ENCODE measurements at places on chromosomes 12 and 14.

DNA sequence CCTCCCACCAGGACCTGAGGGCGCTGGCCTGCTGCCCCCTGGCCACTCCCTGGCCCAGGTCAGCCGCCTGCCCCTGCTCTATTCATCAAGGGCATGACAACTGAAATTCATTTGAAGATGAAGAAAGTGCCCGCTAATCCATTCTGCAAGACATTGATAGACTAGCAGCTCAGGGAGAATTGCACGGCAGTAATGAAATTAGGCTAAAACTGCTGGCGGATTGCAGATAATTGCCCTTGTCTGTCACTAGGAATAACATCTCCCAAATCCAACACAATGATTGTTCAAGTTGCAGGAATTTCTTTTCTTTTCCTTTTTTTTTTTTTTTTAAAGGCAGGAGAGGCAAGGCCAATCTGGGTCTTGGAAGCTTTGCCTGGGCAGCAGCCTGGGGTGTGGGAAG is 44.5 kb downstream of the MVK start:
- DNase-seq = no peak

GRCh38 chr12:112686373-112686772 is 105.2 kb upstream of the RPH3A start:
- no peak for DNase-seq

- DNase-seq = no peak
These were observed 578 bp downstream of the DCAF5 start for GRCh38 chr14:69152181-69152901.

- no peak for DNase-seq
These were observed 4.7 kb upstream of the TC2N start for GRCh38 chr14:91872011-91872501.

GRCh38 chr12:110613071-110613770 is 708 bp upstream of the TCTN1 start:
- no peak for DNase-seq

DNA sequence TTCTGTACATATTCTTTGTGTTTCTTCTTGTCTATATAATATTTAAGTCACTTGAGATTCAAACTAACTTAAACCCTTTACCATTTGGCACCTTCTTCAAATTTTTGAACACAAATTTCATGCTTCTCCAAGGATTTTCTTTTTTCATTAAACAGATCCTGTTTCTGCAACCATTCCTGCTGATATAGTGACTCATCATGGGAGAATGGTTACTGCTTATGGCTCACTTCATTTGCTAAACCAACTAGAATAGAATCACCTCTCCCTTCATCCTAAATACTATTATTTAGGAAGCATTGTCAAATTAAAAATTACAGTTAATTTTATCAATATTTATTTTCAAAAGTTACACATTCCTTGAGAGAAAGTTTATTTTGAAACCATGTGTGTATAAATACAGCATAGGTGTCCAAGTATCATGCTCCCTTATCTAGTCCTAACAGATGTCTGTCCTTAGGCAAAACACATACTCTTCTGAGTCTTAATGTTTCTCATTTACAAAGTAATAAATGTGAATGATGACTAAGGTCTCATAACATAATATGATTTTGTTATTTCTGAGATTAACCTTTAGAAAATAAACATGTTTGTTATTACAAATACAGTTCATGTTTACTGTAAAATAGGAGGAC is 40.7 kb downstream of the PLCZ1 start:
- DNase-seq = no peak

- DNase-seq = no peak
These were observed 10.3 kb downstream of the VEZT start for GRCh38 chr12:95227818-95228356.

DNA sequence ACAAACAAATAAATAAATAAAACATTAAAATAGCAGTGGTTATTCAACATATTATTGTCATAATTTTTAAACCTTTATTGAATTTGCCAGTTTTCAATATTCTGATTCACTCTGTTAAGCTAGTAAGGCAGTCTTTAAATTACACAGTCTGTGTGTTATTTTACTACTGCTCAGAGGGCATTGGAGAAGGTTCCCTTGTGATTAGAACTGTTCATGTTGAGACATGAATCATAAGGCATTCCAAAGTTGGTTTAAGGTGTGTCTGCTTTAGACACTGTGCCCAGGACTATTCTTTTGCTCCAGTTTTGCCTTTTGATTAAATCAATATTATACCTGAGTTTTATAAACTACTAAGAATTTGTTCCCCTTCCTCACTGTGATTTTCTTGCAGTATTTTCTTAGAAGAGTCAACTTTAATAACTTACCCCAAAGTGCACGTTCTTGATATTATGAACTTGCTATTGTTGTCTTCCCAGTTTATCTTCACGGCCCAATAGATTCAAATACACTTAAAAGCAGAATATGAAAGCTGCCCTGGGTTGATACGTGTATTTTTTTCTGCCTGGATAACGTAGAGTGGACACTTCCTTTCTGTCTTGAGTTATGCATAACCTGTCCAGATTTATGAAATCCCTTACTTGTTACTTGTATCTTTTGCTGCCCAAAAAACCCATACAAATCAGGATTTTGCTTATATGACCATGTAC is 105.3 kb upstream of the BCAT1 start:
- no peak for DNase-seq

DNA sequence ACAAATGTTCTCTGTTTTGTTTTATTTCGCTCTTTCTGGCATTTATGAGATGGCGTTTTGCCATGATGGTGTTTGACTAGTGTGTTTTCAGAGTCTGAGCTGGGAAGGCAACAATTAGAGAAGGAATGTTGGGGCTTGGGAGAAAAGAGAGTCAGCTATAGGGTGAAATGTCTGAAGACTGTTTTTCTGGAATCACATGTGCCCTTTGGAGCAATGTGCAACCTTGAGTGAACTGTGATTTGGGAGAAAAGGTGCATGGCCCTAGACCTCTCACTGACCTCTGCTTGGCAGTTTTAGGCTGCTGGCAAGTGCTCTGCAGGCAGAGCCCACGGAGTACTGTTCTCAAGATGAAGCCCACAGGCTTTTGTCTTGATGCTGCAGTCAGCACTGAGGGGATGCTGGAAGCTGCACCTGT is 379.9 kb upstream of the PDE3A start:
- no peak for DNase-seq

DNA sequence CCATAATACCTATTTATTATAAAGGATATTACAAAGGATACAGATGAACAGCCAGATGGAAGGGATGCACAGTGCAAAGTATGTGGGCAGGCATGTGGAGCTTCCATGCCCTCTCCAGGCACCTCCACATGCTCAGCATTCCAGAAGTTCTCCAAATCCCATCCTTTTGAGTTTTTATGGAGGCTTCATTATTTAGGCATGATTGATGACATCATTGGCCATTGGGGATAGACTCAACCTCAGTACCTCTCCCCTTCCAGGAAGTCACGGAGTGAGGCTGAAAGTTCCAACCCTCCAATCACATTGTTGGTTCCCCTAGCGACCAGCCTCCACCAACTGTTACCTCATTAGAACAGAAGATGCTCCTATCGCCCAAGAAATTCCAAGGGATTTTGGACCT is 156.4 kb downstream of the ATP23 start:
- no peak for DNase-seq

DNA sequence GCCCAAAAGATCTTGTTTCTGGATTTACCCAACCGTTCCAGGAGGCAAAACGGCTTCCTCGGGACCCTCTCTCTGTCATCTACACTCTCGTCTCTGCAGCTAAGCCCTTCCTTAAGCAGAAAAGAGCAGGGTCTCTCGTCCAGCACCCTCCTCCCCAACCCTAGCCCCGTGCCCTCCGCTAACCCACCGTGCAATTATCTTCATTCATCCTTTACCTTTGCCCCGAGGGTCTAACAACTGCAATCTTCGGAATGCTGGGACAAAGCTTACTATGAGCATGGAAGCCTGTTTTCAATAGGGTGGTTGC is 276 bp upstream of the BMAL2 start:
- DNase-seq = no peak

DNA sequence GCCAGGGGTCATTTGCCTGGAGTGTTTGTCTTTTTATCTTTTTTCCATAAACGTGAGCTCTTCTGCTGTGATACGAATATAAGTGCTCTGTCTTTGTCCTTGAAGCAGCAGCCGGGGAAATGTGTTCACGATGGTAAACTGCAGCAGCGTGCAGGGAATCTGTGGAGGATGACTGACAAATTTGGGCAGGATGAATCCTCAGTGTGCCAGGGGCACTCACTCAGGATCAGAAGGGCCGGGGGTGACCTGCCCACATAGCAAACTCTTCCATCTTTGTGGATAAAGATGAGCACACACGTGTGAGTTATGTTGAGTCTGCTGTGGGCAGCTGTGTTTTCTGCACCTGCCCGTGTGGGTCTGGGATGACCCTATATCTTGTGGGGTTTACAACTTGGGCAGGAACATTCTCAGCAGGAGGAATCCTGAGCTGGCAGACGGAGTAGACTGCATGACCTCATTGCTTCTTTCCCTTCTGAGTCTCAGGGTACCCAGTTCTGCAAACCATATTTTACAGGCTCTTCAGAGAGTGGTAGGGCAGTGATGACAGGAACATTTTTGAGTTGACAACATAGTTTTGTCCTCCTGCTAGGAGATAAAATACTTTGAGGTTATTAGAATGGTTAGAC is 711 bp downstream of the ANO4 start:
- DNase-seq = peak; percentile 27

DNA sequence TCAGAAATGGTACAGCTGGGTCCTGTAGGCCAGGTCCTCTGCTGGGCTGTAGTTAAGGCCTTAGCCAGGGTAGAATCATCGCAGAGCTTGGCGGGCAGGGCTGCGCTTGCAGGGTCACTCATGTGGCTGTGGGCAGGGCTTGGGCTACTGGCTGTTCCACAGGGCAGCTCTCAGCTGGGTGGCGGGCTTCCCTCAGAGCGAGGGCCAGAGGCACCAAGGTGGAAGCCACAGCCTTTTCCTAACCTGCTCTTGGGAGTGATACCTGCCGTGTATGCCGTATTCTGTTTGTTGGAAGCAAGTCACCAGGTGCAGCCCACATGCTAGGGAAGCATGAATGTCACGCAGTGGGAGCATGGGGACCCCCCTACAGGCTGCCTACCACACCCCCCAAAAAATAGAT is 69.8 kb upstream of the RIN3 start:
- no peak for DNase-seq

GRCh38 chr12:8780389-8780788 is 42.0 kb upstream of the A2ML1 start:
- DNase-seq = peak; percentile 35

DNA sequence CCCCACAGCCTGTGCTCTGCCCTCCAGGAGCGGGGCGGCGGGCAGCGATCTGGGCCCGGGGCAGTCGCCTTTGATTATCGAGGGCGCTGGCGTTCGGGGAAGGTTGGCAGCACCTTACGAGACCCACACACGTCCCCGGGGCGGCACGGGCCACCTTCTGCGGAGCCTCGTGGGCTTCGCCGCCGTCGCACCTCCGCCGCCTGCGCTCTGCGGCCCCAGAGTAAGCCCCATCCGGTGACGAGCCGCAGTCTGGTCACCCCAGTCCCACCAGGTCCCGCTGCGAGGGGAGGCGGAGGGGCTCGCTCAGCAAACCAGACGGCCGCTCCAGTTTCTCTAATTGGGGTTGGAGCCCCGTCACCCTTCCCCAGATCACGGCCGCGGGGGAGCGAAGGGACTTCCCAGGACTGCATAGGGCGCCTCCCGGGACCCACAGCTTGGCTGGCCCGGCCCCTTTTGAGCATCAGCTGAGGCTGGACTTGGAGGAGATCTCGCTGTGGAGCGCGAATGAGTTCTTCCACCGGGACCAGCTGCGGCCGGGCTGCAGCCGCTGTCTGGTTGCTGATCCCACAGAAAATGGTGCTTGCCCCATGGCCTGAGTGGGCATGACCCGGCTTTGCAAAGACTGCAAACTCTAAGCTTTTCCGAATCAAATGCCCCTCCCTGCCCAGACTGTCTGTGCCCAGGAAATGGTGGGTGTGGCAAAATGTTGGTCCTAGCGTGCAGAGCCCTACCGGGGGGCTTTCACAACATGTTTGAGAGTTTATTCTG is 560 bp downstream of the LGALS3 start:
- DNase-seq = no peak

GRCh38 chr12:19739195-19739776 is 300.0 kb downstream of the AEBP2 start:
- peak; percentile 66 for DNase-seq

- peak; percentile 3 for DNase-seq
These were observed 966.2 kb downstream of the NRXN3 start for GRCh38 chr14:79136071-79137044.

DNA sequence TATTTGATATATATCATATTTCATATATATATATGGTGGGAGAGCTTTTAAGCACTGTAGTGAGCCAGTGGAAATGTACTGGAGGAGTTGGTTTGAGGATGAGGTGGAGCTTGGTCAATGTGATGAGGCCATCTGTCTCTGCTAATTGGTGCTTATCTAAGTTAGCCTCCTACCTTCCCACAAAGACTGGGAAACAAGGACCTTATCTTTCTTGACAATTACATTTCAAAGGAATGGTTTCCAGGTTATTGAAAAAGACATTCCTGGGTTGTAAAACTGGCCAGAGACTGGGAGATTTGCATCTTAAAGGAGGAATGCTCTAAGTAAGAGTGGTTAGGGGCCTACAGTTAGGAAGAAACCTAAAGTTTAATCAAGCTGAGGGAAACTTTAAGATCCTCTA is 212.8 kb upstream of the SYT1 start:
- no peak for DNase-seq

GRCh38 chr14:35877276-35877675 is 51.1 kb downstream of the BRMS1L start:
- DNase-seq = no peak

DNA sequence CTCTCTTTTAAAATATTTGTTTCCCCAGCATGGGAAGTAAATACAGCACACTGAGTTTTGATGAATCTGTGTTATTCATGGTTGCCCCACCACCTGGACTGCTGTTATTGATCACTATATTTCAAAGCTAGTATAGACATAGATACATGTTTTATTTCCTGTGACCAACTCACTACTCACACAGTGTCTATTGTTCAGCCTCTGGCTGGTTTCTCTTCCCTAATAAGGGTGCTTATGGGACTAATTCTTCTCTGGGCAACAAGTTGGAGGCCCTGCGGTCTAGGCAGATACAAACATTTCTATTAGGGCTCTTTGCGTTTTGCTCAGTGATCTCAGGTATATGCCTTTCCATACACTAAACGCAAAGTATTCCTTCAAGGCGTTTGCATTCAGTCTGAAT is 1191.0 kb upstream of the TMEM132C start:
- DNase-seq = no peak

DNA sequence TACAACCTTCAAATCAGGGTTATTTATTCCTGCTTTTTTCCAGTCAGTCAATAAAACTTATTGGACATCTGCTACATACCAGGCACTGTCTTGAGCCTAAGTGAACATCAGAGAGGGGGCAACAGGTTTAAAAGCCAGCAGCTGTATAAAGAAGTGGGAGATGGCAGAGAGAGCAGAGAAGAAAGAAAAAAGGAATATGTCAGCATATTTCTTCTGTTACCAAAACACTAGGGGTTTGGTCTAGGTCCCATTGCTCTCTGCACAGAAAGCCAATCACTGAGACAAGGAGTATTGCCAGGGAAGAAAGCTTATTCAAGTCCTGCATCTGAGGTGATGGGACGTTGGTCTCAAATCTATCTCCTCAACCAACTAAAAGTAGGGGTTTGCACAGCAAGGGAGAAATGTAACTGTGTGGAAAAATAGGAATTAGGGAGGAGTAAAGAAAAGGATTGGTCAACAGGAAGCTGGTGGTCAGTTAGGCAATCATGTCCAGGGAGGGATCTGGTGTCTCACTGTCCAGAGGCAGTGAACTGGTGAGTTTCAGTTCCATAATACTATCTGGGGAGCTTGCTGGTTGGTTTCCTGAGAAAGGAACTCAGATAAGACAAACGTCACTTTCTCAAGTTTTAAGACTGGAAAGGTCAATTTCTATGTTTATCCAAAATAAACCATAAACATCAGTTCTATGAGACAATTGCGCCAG is 107.5 kb downstream of the PHLDA1 start:
- no peak for DNase-seq

Data from midbrain (tissue), 1 donor.